ENCODE measurements at places on chromosomes 11 and 22.
A peak's percentile ranks its signal among the peaks of the same experiment; 100 is the strongest.

GRCh38 chr11:125344846-125345420 is 151.1 kb downstream of the FEZ1 start:
- no peak for DNase-seq

- DNase-seq, result no peak
Measured at GRCh38 chr11:65919573-65920371, 546 bp downstream of the DRAP1 start.

DNA sequence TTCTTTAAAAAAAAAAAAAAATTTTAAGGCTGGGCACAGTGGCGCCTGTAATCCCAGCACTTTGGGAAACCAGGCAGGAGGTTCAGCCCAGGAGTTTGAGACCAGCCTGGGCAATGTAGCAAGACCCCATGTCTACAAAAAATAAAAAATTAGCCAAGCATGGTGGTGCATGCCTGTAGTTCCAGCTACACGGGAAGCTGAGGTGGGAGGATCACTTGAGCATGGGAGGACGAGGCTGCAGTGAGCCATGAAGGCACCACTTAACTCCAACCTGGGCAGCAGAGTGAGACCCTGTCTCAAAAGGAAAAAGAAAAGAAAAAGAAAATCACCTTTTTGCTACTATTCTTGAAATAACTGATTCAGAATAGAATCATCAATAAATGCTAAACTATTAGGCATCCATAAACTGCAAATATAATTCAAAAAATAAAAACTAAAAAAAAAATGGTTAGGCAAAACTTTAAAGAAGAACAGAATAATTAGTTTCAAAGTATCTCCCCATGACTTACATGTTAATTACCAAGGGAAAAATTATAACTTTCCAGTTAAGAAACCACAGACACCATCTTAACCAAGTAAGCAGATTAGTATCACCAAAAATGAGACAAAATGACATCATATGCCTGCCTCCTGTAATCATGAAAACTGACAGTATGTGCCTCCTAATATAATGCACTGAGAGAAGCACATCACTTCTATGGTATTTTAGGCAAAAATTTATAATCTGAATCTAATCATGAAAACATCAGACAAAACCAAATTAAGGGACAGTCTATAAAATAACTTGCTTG is 63.6 kb downstream of the DENND5A start:
- no peak for DNase-seq

DNA sequence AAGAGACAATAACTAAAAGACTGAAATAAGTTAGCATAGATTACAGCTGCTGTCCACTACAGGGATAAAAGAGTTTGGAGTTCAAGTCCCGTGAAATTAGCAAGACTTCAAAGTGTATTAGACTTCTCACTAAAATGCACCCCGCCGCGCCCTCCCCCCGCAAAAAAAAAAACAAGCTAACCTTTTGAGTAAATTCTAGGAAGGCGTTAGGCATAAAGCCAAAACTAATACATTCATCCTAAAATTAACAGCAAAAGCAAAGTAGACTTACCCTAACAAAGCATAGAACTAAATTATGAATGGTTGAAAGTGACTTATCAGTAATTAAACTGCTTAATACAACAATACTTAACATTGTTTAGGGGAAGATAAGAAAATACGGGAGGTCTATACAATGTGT is 581.0 kb upstream of the CHORDC1 start:
- no peak for DNase-seq

DNA sequence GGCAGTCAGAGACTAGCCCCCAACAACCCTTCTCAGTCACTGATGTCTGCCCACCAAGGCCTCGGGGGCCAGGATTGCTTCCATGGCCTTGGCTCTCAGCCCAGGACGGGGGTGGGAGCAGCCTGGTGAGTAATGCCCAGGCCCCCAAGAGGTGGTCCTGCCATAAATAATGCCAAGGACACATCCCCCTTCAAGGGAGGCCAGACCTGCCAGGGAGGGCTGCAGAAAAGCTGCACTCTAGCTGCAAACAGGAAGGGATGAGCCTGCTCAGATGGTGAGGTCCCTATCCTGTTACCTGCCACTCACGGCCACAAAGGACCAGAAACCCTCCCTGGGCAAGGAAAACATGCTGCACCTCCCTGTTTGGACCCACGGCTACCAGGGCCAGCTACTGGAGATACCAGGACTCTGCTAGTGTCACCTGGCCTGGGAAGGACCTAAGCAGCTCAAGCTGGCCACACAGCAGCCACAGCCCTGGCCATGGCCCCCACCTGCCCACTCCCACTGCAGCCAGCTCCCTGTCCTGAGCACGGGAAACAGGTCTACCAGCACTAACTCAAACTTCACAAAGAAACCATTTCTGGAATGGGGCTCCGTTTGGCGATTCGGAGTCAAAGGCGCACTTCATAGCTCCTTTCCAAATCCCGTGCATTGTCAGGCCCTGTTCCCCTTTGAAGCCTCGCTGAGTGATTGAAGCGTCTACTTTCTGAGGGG is 12.1 kb downstream of the GNB1L start:
- DNase-seq, result no peak

GRCh38 chr11:77547863-77548551 is 41.7 kb upstream of the AQP11 start:
- peak; percentile 43 for DNase-seq

- peak; percentile 81 for DNase-seq
Measured at GRCh38 chr11:59158206-59159068, 13.5 kb upstream of the DTX4 start.

DNA sequence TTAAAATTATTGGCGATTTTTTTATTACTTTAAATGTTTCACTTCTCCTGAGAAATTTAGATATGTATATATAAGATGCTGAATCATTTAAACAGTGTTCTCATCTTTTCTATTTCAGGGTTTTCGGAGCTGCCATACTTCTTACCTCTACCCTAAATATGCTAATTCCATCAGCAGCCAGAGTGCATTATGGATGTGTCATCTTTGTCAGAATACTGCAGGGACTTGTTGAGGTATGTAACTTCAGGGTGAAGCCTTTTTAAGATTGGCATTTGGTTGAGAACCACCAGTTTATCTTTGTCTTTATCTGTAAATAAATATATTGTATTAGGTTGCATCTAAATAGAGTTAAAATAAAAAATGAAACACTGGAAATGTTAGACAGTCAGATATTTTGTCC is 21.1 kb downstream of the SLC17A6 start:
- no peak for DNase-seq

DNA sequence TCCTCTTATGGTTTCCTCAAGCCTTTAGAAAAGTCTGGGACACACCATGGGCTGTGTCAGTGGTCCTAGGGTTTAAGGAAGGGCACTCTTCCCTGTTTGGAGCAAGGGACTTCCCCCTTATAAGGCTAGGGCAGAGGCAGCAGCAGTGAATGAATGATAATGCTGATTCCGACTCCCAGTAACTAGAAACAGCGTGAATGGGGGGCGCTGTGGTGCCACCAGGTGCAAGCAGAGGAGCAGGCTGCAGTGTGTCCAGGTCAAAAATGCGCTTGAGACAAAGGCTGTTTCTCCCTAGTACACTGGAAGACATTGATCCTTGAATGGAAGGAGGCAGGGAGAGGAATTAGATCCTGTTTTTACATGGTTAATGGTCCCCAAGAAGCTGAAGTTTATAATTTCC is 11.6 kb upstream of the RIC3 start:
- DNase-seq, result no peak

- peak; percentile 88 for DNase-seq
Measured at GRCh38 chr11:2699531-2700414, at the start of gene KCNQ1OT1. TSS of gene KCNQ1OT1 (minus strand) at chr11:2699994.

GRCh38 chr11:23370580-23371275 is 510.5 kb upstream of the CCDC179 start:
- no peak for DNase-seq

- no peak for DNase-seq
Measured at GRCh38 chr11:34446386-34446785, 7.7 kb downstream of the CAT start.

DNA sequence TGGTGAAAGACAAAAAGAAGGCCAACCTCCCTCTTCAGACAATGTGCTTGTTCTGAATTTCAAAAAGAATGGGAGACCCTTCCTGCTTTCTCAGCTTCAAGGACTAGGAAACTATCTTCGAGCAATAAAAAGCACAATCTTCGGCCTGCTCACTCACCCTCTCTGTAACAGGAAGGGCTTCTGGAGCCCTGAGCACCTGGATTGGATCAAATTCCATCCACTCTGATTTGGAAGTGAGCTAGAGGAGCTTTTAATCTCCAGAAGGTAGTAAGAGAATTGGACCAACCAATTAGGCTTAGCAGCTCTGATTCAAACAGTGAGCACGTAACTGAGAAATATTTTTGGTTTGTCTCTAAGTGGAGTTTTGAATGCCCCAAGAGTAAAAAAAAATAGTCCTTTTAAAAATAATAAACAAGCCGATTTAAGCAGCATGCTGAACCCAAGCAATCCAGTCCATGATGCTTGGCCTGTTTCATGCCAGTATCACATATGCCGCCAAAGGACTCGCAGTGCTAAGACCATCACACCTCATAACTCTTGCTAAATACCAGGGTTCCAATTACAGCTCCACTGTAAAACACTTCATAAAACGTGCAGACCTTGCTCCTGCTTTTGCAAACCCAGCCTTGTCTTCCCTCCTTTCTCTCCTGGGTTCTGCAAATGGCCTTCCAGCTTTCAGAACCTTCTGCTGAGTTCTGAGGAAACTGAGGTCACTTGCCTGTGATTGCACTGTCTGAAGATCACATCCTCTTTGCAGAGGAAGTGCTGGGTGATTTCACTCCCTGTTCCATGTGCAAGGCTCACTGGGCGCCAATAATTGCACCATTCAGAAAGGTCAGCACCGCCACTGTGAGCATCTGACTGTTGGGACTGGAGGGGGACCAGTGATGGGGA is 74.4 kb downstream of the SLC1A2 start:
- peak; percentile 90 for DNase-seq

GRCh38 chr22:40694411-40694810 is 15.1 kb downstream of the MCHR1 start:
- no peak for DNase-seq

- DNase-seq, result no peak
Measured at GRCh38 chr11:76159303-76159937, 46.9 kb downstream of the WNT11 start.

- DNase-seq, result no peak
Measured at GRCh38 chr11:66218846-66219620, 49.4 kb upstream of the RAB1B start.

DNA sequence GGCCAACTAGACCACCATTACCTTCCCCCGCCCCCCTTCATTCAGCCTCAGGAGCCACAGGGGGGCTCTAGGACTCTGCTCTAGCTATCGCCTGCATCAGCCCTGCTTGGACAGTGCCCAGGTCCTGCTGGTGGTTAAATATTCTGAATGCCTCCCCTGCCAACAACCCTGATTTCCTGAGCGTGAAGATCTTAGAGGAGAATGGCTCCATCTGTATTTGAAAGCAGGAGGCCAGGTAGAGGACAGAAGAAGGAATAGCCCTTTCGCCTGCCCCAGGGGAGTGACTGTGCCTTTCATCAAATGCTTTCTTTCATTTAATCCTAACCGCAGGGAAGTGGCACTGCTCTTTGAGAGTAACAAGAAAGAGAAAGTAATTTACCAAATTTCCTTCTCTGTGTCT is 69.2 kb downstream of the ISX start:
- DNase-seq, result no peak

DNA sequence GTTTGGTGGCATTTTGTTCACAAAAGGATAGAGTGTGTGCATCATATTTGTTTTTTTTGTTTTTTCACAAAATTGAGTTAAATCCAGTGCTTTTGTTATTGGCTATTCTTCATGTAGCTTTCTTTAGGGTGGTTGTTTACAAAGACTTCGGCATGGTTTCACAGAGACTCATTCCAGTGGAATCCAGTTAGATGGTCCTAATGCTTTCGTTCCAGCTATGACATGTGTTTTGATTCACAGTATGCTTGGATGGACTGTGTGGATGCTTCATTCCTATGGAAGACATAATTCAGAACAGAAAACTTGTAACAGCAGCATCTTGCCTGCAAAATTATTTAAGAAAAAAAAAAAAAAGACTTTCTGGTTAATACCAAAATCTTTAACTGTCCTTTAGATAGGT is 97.9 kb downstream of the PDHX start:
- DNase-seq, result no peak

DNA sequence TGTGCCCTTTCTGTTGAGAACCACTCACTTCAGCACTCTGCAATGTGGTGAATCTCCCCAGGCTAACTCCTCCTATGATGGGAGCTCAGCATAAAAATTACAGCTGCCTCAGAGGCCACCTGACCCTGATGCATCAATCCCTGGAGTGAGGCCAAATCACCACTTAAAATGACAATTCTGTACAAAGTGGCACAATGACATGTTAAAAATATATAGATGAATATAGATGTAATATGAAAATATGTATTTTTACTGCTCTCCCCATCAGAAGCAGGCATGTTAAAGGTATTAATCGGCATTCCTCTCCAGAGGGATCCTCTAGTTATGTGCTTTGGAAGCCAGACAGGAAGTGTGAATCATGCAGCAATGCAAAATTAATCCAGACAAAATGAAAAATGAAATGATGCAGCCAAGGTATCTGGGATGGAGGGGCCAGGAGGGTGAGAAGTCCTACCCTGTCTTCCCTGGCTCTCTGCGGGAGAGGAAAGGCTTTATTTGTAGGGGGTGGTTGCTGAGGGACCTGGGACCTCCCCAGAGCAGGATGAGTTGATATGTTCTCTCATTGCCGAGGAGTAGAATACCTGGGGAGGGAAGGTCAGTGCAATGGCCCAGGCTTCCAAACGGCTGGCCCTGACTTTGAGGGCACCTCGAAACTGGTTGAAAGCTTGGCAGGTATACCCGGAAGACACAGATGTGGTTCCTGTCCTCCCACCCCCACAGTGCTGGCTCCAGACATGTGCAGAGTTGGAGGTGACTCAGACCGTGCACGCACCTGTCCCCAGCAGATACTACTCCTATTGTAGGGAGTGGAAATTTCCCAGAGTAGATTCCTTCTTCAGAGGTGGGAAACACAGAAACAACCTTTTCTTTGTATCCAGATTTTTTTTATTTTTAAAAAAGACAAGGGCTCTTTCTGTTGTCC is 347.9 kb upstream of the NCAM1 start:
- DNase-seq, result no peak

All from CD14-positive monocyte (primary cell).